H9 (cell line): ENCODE measurements at places on chromosomes 3 and 15.

DNA sequence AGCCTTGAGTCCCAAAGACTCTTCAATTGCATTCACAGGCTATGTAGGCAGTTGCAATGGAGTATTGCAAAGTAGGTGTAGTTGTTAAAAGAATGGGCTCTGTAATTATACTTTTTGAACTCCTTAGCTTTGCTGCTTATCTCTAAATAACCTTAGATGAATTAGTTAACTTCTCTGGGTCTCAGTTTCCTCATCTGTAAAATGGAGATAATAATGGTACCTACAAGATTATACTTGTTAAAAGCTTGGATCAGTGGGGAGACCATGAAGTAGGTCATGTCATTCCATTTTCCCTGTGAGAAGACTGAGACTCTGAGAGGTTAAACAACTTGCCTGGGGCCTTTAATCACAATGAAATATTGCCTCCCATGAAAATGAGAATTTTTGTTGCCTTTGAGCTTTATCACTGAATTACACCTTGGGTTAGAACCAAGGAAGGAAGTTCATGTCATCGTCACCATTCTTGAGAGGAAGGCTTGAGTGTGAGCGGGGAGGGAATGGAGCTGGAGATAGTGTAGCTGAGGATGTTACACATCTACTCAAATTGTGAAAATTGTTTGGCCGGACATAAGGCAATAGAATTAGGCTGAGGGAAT, 38.1 kb downstream of the CTDSPL start:
- DNase-seq: no peak

GRCh38 chr15:52164631-52165265, 26.4 kb downstream of the GNB5 start:
- no peak for DNase-seq

- no peak for DNase-seq
These were observed 135.1 kb downstream of the HCN4 start for GRCh38 chr15:73233623-73234022.

GRCh38 chr3:13963137-13963886, 83.4 kb upstream of the WNT7A start:
- DNase-seq: no peak

GRCh38 chr15:59688423-59688781, 718 bp downstream of the BNIP2 start:
- DNase-seq: no peak

GRCh38 chr15:93017526-93017925, 71.5 kb downstream of the RGMA start:
- no peak for DNase-seq

GRCh38 chr15:74995779-74996765, 709 bp downstream of the SCAMP5 start:
- DNase-seq: peak; percentile 63

GRCh38 chr3:157542711-157543500, 39.7 kb upstream of the VEPH1 start:
- peak; percentile 82 for DNase-seq
